ENCODE measurements at places on chromosomes 5 and 9.

DNA sequence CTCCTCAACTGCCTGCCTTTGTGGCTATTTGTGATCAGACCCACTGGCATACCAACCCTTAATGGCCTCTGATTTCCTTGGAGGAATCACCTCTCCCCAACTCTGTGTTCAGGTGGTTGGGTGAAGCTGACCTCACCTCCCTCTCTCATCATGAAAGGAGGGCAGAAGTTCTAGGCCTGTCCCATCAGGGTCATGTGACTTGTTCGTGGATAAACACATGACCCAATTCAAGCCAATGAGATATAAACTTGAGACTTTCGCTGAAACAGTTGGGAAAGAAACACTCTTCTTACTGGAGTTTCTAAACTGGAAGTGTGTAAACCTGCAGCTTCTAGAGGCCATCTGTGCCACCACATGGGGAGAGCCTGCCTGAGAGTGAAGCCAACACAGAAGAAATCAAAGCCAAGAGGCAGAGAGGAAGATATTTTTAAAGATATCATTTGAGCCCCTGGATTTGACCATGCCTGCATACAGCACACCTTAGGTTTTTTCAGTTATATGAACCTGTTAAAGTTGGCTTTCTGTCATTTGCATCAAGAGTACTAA lies 5.8 kb downstream of the GABBR2 start:
- no peak for DNase-seq

GRCh38 chr5:106882035-106882434 lies 788.7 kb downstream of the EFNA5 start:
- no peak for DNase-seq

- peak; percentile 90 for DNase-seq
Observed at GRCh38 chr5:113084402-113085083, 107.9 kb downstream of the DCP2 start.

GRCh38 chr9:116162241-116162781 lies 8.7 kb downstream of the PAPPA start:
- DNase-seq, result no peak

- no peak for DNase-seq
Observed at GRCh38 chr5:21225223-21226064, 1237.4 kb upstream of the CDH18 start.

GRCh38 chr5:132466433-132467286 lies 23.9 kb downstream of the IRF1 start:
- peak; percentile 91 for DNase-seq

DNA sequence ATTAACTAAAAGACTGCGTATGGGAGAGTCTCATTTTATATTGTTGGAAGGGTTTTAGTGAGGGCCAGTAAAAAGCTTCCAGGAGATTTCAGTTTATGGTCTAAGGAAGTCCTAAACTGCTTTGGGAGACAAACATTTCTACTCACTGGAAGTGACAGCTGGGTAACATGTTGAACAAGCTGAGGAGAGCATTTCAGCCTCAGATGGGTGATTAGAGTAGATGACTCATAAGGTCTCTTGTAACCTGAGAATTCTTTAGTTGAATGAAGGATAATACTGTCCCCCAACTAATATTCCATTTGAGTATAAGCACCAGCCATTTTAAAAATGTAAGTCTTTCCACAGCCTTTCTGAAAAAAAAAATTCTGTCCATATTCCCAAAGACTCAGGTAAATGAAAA lies 218.0 kb upstream of the C9orf72 start:
- no peak for DNase-seq

GRCh38 chr5:158174918-158175851 lies 316.2 kb upstream of the CLINT1 start:
- peak; percentile 9 for DNase-seq

- DNase-seq, result peak; percentile 31
Observed at GRCh38 chr5:55913466-55914413, 62.6 kb downstream of the IL31RA start.

- no peak for DNase-seq
Observed at GRCh38 chr5:139654871-139655491, 6.8 kb downstream of the CXXC5 start.

DNA sequence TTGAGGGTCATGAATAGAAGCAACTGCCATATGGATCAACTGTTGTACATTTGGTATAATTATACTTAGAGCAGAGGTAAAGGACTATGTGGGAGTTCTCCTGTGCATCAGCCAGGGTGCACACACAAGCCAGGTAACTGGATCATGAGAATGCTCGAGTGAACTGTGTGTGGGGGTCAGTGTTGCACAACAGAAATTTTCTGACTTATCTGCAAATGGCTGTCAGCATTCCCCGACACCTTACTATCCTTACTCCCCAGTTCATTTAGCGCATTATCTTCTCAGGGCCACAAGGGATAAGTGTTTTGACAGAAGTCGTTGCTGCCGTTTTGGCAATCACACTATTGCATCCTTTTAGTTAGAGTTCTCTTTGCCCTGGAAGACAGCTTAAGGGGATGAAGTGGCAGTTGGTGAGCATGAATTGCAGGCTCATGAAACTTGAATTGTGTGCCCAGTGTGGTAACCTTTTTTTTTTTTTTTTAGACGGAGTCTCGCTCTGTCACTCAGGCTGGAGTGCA lies 1.7 kb downstream of the CANX start:
- DNase-seq, result no peak

GRCh38 chr9:133709691-133710571 lies 28.2 kb downstream of the SARDH start:
- no peak for DNase-seq

- DNase-seq, result no peak
Observed at GRCh38 chr5:91024727-91025126, 358.4 kb downstream of the ARRDC3 start.

DNA sequence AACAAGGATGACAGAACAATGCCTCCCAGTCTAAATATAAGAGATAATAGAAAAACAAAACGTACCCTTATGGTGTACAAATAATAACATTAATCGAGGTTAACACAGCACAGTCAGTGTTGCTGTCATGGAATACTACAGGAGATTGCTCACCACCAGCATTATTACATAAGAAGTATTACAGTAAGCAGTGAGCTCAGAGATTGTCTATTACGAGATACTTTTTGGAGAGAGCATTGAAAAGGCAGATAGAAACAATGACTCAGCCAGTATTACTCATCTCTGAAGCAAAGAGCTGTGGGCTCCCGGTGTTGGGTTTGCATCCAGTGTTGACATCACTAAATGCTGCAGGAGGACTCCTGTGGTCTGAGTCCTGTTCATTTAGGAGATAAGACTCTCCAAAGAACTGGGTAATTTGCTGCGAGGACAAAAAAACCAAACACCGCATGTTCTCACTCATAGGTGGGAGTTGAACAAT lies 191.9 kb upstream of the SEMA6A start:
- DNase-seq, result peak; percentile 87

DNA sequence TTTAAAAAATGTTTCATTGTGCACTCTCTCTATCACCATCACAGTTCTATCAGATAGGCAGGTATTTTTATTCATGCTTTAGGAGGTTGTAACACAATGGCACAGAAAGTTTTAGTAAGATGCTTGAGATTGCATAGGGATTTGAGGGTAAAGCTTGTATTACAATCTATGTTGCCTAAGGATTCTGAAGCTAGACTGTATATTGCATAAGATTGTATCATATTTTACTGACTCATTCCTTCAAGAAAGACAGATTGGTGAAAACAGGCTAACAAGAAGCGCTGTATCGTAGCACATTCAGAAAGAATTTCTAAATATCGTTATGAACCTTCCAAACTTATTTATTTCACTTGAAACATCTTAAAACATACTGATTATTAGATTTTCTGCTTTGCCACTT lies 577.7 kb downstream of the EBF1 start:
- DNase-seq, result no peak

GRCh38 chr5:14852779-14853178 lies 18.8 kb downstream of the ANKH start:
- DNase-seq, result no peak

GRCh38 chr5:72604111-72604797 lies 97.0 kb upstream of the ZNF366 start:
- DNase-seq, result no peak

GRCh38 chr5:167969998-167970397 lies 321.4 kb upstream of the WWC1 start:
- peak; percentile 18 for DNase-seq

DNA sequence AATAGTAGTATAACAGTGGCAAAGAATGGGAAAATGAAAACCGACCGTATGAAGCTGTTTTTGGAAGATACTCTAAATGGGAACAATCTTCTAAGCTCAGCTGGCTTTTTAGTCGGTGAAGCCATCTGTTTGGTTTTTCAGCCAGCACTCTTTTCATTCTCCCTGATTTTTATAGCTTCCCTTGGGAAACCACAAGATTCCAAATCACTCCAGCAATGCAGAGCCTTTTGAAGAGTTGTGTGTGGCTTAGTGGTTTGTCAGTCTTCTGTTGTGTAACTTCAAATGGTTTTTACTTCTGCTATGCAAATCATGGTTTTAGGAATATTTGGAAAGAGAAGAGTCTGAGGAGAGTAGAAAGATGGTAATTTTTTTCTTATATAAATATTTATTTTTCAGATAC lies 180.7 kb downstream of the KDM4C start:
- peak; percentile 34 for DNase-seq

- no peak for DNase-seq
Observed at GRCh38 chr5:125257997-125258396, 511.6 kb upstream of the ZNF608 start.

DNA sequence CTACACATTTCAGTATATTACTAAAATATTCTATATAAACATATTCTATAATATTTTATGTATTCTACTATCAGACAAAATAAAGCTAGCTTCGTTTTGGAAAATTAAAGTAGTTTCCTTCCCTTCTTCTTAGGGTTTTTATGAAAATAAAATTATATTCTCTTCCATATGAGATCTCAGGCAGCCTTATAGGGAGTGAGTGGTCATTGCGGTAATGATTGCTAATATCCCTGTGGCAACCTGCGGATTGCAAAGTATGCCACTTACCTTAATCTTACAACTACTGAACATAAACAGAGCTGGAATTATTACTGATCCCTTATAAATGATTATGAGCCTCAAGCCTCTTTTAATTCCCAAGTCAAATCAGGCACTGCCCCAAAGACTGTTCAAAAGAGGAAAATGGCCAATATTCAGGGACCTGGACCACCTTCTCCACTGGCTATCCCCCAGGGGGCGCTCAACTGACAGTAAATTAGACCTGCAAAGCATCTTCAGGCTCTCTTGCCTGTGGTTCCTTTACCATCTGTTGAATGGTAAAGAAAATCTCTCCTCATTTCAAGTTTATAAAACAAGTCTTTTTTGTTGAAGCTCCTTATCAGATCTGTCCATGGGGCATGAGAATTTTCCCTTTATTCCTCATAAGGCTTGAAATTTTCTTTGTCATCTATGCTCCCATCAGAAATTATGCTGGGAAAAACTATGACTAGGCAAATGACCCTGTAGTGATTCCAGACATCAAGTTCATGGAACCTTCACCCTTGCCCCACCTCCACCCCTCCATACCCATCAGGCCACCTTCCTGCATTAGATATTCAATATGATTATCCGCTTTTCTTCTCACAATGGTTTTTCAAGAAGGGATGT lies 163.9 kb downstream of the CEMIP2 start:
- DNase-seq, result peak; percentile 37

GRCh38 chr9:21875893-21876292 lies 73.5 kb downstream of the MTAP start:
- no peak for DNase-seq

GRCh38 chr9:110141227-110141793 lies 66.6 kb downstream of the C9orf152 start:
- peak; percentile 98 for DNase-seq

- DNase-seq, result no peak
Observed at GRCh38 chr5:34790069-34790468, 48.9 kb upstream of the TTC23L start.

GRCh38 chr5:160543395-160543794 lies 121.7 kb downstream of the PTTG1 start:
- no peak for DNase-seq

- no peak for DNase-seq
Observed at GRCh38 chr9:76137931-76138330, 247.5 kb downstream of the PCSK5 start.

- no peak for DNase-seq
Observed at GRCh38 chr5:31966936-31967335, 207.2 kb downstream of the GOLPH3 start.

- no peak for DNase-seq
Observed at GRCh38 chr9:107323836-107324585, 40.9 kb downstream of the RAD23B start.

DNA sequence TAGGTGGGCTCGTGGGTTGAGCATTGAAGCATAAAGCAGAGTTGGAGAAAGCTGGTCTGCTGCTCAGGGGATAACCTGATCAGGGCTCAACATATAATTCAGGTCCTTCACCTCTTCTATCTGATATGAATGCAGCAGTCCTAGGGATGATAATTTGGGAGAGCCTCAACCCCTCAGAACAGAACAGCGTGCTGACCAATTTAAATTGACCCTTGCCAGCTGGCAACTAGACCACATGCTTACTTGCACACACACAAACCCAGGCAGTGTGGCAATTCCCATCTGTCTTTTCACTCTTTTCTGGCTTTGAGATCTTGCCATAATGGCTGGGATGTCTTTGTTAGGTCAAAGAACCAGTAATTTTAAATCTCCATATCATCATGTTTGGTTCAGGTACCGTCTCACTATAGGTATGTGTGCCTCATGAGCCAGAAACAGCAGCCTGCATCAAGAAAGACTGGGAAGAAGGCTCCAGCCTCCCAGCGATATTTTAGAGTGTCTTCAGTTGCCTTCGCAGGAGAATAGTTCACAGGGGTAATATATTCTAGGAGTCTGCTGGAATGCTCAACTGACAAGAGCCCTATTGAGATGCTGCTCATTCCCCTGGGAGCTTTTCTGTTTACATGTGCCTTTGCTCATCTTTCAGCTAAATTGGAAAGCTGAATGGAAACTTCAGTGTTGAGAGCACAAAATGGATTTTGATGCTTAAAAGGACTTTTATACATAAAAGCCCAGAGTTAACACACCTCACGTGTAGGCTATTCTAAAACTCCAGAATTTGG lies 497.6 kb downstream of the RASEF start:
- no peak for DNase-seq

DNA sequence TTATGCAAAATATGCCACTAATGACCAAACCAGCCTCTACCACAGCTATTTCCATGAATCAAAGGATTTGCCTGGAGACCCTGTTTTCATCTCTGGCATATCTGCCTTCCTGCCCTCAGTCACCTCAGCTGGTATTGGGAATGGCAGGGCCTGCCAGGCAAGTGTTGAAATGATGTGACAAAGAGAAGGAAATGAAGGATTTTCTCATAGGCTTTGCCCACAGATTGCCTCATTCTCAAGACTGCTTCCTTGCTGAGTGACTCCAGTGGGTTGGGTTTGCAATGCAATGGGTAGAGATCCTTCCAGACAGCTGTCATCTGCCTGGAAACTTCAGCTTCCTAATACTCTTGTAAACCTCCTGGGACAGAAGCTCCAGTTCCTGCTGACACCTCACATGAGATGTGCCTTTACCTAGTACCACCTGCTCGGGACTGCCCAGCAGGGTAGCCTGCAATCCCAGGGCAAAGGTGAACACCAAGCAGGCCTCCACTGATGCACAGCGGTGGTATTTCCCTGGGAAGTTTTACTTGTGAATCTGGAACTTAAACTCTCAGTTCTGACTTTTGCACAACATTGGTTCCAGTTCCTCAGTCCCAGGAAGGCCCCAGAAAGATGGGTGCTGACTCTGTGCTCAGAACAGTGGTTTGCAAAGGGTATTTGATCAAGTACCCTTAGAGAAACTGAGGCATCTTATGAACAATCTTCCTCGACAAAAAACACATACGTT lies 64.8 kb upstream of the SLC1A1 start:
- no peak for DNase-seq
